ENCODE measurements at places on chromosomes 12 and 14.

DNA sequence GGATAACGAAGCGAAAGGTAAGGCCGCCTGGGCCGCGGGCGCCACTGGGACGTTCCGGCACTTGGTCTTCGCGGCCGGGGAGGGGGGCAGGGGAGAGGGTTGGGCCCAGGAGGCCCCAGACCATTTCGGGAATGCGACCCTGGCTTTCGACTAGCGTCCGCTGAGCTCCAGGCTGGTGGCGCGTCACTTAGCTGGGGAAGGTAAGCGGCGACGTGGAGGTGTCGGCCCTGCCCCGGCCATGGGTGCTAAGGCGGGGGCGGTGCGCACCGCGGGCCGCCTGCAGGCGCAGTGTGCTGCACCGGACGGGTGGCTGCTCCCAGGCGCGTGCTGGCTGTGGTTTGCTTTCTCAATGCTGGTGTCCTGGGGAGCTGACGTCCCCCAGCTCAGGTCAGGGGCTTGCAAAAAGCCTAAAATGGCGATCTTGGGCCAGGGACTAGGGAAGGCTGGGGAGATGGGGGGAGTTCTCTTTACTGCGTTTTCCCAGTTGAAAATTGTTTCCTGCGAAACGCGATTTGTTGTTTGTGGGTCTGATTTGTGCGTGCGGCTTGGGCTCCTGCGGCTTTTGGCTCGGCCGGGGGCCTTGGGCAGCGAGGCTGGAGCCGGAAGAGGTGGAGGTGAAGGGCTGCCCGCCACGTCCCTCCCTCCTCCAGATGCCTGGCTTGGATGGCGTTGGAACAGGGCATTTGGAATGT is 1.2 kb downstream of the HOXC10 start:
- DNase-seq: no peak

GRCh38 chr12:2336409-2336829 is 283.6 kb downstream of the CACNA1C start:
- DNase-seq: peak; percentile 89

DNA sequence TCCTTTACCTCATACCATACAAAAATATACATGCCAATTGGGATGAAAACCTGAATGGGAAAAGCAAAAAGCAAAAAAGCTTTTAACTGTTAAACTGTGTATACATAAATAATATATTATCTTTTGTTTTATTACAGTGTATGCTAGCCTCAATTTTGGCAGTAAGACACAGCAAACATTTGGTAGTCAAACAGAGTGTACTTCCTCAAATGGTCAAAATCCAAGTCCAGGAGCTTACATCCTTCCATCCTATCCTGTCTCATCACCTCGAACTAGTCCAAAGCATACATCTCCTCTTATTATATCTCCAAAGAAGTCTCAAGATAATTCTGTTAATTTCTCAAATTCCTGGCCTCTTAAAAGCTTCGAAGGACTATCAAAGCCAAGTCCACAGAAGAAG is 41.9 kb downstream of the TOGARAM1 start:
- no peak for DNase-seq

DNA sequence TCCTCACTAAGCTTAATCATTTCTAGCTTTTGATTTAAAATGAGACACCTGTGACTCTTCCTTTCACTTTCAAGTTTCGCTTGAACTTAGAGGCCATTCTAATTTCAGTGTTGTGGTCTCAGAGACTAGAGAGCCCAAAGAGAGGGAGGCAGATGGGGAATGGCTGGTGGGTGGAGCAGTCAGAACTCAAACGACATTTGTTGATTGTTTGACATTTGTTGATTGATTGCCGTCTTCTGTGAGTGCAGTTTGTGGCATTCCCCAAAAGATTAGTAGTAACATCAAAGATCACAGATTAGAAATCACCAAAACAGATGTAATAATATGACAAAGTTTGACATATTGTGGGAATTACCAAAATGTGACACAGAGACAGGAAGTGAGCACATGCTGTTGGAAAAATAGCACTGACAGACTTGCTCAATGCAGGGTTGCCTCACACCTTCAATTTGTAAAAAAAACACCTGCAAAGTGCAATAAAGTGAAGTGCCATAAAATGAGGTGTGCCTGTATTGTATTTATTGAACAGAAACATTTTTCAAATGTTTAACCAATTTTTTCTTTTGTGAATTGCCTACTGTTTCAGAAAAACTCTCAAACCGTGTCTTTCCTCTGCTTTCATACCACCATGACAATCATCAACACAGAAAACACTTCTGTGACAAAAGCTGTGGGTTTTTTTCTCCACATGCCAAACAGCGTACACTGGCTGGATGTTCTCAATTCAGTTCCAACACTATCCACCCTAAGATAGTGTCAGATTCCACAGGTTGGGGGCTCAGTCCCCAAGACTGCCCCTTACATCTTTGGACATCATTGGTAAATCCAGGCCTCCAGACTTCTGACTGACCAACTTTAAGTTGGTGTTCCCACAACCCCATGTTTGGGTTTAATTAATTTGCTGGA is 376.3 kb upstream of the RGS6 start:
- no peak for DNase-seq

DNA sequence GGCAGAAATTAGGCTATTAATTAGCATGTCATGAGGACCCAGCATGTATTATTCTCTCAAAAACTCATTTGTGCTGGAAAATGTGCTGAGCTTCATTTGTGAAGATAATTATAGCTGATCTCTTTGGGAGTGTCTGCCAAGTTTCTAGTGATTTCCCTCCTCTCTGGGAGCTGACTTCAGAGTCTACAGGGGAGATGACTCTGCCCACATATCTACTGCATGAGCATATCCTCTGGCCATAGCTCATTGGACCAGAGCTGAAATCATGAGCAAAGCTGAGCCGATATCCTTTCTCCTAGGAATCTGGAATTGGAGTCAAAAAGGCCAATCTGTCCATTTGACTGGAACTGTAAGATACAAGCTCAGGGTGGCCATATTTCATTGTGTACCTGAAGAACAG is 5.9 kb downstream of the CCDC198 start:
- no peak for DNase-seq

DNA sequence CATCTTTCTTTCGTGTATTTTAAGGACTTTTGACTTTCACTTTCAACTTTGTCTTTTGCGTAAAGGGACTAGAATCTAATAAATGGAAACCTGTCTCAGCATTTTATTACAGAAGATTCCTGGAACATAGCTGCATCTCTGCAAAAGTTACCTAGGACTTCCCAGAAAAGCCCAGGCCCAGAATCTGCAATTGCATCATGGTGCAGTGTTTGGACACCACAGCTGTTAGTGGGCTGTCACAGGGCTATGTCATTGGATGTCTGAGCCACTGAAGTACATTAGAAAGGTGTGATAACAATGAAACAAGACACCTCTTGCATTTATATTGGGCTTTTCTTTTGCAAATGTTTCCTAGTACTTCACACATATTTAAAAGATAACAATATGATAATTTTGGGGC is 199.9 kb upstream of the IGF1 start:
- no peak for DNase-seq

GRCh38 chr12:23099604-23100003 is 474.6 kb downstream of the ETNK1 start:
- peak; percentile 83 for DNase-seq

GRCh38 chr12:28114488-28114887 is 75.8 kb upstream of the CCDC91 start:
- DNase-seq: no peak

DNA sequence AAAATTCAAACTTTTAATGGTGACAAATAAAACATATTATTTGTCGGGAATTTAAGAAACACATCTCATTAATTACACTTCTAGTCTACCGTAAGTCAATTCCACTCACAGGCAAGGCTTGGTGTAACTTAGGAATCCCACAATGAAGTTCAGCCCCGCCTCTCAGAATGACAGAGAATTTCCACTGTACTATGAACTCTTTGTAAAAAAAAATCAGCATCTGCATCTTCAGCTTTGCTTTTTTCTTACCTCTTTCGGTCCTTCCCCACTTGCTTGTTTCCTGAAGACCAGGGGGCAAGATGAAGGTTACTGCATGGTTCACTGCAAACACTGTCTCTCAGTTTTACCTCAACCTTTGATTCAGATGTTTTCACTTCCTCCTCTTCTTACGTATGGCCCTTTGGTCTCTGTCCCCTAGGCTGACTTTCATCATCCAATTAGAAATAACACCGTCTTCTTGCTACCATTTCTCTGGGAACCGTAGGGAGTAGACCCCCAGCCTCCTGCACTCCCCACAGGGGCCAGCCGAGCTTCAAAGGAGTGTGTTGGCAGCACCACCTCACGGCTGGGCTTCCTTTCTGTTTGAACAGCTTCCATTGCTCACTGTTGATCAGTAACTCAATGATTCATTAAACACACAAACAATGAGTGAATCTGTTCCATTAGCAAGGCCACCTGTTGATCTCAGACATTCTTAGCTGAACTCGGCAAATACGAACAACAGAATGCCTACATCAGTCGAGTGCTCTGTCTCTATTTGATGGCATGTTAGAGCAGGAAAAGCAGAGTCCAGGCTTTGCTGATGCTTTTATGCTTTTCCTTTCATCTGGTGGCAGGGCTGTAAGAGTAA is 343.0 kb downstream of the BMP4 start:
- no peak for DNase-seq
